Activated naive CD8-positive, alpha-beta T cell treated with anti-CD3 and anti-CD28 coated beads, Interleukin-2, amount 50 U/mL, for 16 hours (primary cell): ENCODE measurements at places on chromosomes 16 and 17.

DNA sequence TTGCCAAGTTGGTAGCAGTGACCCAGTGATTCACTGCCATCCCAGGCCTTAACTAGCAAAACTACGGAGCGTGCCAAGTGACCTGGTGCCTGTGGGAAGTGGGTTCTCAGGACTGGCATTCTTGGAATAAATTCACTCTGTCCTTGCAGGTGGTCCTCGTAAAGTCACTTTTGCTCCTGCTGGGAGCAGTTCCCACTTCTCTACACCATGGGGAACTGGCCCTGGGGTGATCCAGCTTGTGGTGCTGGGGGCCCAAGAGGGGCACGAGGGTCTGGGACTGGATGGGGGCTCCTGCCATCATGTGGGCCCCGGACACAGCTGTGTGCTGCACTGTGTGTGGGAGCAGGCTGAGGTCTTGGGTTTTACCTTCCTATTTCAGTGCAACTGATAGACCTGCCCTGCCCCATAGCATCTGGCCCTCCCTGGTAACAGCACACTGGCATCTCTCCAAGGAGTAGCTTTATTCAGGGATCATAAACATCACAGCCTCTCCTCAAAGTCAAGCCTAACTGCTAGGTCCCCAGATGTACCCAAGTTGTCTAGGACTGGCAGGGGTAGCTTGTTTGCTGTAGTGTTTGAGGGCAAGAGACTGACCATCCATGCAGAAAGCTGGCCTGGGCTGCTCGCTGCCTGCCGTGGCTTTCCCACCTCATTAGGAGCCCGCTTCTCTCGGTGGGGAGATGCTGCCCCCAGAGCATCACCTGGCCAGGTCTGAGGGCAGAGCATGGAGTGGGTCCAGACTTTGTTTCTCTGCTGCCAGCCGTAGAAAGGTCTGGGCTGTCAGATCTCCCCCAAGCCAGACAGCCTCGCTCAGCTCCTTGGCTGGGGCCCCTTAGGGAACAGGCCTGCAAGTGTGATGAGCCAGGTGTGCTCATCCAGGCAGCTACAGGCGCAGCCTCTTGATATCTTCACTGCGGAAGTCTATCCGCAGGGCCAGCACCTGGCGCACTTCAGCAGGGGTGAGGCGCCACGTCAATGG lies 26.0 kb downstream of the FCSK start:
- DNase-seq, result no peak

DNA sequence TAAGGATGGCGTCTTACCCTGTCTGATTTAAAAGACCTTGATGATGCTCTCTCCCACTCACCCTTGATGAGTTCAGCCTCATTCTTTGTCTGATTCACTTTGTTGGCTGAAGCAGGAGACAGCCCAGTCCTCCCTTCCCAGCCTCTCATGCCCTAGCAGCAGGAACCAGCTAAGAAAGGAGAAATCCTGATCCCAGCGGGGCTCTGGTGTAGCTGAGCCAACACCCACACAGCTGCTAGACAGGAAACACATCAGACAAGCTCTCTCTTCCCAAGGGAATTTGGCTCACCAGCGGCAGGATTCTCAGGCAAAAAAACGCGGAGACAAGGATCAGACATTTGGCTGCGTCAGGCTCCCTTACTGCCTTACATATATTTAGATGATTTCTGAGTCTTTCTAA lies 211.5 kb downstream of the CDH11 start:
- DNase-seq, result no peak

DNA sequence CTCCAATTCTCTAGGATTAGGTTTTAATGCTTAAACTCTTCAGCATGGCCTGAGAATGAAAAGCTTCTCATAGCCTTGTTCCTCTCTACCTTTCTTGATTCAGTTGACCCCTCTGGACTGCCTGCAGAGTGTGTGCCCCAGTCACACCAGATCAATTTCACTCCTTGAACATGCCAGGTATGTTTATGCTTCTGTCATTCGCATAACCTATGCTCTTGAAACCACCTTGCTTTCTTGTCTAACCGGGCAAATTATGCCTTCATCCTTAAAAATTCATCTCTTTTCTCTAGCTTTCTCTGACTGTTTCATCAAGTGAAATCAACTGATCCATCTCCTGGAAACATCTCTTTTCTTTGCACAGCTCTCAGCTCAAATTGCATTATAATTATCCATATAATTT lies 42.3 kb downstream of the CDH11 start:
- DNase-seq, result no peak

GRCh38 chr16:49150341-49150740 lies 131.3 kb downstream of the CBLN1 start:
- no peak for DNase-seq

DNA sequence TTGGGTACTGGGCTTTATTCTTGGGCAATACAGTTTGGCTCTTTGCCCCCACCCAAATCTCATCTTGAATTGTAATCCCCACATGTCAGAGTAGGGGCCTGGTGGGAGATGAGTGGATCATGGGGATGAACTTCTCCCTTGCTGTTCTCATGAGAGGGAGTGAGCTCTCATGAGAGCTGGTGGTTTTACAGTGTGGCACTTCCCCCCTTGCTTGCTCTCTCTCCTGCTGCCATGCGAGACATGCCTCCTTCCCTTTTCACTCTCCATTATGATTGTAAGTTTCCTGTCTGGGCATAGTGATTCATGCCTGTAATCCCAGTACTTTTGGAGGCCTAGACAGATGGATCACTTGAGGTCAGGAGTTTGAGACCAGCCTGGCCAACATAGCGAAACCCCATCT lies 18.1 kb upstream of the CNEP1R1 start:
- DNase-seq, result no peak

GRCh38 chr16:85908889-85909589 lies 10.1 kb downstream of the IRF8 start:
- DNase-seq, result no peak

- no peak for DNase-seq
Observed at GRCh38 chr17:29140631-29141513, 39.3 kb downstream of the MYO18A start.

DNA sequence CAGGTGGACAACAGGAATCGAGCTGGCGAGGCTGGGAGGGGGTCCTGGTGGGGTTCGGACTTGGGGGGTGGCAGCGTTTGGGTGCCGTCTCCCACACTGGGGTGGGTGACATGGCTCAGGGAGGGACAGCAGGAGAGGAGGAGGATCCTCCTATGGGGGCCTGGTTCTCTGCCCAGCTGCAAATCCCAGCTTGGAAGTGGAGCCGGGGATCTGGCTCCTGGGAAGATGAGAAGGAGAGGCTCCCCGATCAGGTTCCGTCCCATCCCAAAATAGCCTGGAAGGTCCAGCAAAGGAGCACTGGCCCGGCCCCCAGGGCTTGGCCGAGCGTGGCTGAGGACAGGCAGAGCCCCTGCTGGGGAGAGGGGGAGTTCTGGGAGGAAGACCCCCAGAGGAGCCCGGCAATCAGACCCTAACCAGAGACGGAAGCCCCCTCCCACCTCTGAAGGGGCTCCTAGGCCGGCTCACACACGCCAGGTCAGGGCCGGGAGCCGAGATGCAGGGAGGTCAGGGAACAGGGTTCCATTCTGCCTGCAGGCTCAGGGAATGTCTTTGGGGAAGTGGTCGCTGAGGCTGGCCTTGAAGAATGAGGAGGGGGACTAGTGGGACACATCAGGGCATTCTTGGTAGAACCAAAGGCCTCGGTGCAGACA lies 143.7 kb downstream of the ENGASE start:
- no peak for DNase-seq

DNA sequence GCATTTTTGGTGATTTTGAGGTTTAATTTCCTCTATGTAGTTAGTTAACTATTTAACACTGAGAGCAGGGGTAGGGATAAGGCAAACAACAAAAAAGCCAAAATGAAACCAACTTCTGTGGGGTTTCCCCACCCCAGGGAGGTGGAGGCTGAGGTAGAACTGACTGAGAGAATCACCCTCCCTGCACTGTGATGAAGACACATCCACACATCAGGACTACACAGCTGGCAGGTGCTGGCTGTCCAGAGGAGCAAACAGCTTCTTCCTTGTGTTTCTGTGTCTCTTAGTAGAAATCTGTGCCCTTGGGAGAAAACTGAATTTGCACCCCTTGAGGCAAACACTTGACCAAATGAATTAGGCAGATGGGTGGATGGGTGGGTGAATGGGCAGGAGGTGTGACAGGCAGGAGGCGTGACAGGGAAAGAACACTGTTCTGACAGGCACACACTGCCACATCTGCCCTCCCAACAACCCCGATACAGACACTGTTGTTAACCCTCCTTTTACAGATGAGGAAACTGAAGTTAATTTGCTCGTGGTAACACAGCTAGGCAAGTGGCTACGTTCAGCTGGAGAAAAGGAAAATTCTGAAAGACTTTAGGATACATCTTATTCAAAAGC lies 62.9 kb upstream of the AMZ2 start:
- no peak for DNase-seq

DNA sequence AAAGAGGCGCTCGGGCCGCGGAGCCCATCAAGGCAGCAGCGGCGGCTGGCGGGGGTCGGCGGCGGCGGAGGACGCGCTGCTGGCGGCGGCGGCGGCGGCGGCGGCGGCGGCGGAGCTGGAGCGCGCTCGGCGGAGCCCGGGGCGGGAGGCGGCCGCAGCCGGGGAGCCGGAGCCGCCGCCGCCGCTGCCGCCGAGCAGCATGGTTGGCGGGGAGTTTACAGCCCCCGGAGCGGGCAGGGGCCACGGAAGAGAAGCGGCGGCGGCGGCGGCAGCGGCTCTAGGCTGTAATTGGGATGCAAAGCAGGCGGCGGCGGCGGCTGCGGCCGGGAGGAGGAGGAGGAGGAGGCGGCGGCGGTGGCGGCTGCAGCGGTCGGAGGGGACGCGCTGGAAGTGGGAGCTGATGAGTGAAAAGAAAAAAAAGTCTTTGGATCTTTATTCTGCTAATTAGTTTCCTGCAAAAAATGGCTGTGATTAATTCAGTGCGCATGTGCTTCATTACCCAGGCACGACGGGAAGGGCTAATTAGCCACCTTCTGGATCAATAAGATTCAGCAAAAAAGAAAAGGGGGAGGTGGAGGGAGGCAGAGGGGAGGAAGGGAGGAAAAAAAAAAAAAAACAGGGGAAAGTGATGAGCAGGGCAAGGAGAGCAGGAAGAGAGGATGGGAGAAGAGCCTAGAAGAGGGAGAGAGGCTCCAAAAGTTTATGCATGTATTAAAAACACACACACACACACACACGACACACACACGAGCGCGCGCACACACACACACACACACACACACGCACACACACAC lies 10.9 kb upstream of the ZFHX3 start:
- DNase-seq, result no peak

GRCh38 chr17:82325286-82326180 lies 8.0 kb downstream of the SECTM1 start:
- no peak for DNase-seq

- no peak for DNase-seq
Observed at GRCh38 chr17:43757171-43757660, 1.4 kb downstream of the SOST start.

DNA sequence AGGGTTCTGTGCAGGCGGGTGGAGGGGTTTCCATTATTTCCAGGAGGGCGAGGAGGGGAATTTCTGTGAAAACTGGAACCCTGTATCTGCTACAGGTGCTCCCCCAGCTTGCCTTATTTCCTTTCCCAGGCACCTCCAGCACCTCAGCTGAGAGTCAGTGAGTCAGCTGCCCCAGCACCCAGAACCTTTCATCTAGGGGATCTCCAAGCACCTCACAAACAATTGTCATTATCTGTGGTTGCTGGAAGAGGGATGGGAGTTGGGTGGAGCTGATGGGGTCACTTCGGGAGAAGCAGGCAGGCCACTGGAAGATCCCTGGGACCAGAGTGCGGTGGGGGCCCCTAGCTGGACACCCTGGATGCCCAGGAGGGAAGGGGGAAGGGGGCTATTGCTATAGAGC lies 10.0 kb upstream of the CLUH start:
- DNase-seq, result no peak

- no peak for DNase-seq
Observed at GRCh38 chr17:79979221-79979741, 56.4 kb downstream of the TBC1D16 start.

DNA sequence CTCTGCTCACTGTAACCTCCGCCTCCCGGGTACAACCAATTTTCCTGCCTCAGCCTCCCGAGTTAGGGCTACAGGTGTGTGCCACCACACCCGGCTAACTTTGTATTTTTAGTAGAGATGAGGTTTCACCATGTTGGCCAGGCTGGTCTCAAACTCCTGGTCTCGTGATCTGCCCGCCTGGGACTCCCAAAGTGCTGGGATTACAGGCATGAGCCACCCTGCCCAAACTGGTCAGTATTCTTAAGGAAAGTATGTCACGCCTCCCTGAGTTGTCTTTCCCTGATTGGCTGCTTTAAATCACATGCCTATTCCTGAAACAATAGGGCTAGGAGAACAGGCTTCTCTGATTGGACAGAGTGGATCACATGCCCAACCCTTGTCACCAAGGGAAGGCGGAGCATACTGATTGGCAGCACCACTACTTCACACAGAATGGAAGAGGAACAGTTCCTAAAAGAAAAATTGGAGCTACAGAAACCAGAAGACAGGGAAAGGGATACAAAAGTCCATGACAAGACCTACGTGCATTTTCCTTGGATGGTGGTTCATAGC lies 17.6 kb upstream of the CYB5B start:
- DNase-seq, result no peak

DNA sequence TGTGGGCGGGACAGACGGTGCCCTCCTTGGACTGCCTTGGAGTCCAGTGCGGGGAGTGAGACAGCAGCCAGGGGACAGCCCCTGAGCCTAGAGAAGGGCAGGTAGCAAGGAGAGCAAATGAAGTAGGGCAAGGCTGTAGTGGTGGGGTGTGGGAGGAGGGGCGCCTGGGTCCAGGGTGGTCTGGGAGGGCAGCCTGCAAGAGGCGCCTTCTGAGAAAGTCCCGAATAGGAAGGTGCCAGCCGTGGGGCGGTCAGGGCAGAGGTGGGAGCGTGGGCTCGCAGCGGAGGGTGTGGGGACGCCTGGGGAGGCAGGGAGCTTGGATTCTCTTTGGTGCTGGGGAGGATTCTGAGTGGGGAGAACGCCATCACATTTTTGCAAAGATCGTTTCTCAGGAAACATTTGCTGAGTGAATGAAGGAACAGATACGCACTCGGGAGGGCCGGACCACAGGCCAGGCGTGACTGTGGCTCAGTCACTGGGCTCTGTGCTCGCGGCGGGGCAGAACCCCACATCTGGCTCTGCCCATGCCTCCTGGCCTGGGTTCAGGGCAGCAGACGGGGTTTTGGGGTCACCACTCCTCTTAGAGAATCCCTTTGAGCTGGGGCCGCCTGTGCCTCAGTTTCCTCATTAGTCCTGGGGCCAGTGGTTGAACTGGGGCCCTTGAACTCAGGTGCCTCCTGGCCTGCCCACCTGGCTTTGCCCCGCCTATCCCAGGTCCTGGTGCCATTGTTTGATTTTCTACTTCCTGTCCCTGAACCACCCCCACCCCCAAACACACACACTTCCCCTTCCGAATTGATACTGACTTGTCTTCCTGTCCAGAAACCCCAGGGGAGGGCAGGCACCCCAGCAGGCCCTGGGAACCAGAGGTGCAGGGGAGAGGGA lies 4.2 kb downstream of the SNN start:
- no peak for DNase-seq
